ENCODE measurements at places on chromosomes 11 and 22.

DNA sequence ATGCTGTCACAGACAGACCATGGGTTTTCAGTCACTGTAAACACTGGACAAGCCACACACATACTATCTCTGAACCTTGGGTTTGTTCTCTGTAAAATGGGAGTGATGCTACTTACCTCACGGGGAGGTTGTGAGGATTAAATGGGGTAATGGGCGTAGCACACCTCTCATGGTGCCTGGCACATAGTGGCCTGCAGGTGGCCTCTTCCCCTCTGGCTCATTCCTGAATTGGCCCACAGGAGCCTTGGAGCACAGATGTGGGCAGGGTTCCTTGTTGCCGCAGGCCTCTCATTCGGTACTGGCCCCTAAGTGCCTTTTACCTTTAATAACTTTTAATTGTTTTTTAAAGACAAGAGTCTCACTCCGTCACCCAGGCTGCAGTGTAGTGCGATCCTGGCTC, 11.7 kb downstream of the MICAL2 start:
- DNase-seq, result no peak

- peak; percentile 57 for DNase-seq
Measured at GRCh38 chr22:30922151-30922611, 46.4 kb downstream of the MORC2 start.

DNA sequence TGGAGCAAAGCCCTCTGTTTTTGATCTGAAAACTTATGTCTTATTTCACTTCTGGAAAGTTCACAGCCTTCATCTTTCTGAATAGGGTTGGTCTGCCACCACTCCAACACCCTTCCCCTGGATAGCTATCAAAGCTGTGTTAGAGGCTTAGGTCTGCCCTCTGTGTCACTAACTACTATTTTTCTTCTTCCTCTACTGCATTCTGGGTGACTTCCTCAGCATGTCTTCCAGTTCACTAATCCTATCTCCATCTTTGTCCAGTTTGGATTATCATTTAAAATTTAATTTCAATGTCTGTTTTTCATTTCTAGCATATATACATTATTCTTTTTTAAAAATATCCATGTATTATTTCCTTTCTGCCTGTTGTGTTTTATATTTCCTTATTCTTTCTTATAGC, 84.6 kb downstream of the ZNRF3 start:
- no peak for DNase-seq

- DNase-seq, result peak; percentile 60
Measured at GRCh38 chr22:40348025-40348658, 1.8 kb downstream of the ADSL start.

- DNase-seq, result peak; percentile 80
Measured at GRCh38 chr22:39183991-39184585, 31.6 kb upstream of the CBX7 start.

DNA sequence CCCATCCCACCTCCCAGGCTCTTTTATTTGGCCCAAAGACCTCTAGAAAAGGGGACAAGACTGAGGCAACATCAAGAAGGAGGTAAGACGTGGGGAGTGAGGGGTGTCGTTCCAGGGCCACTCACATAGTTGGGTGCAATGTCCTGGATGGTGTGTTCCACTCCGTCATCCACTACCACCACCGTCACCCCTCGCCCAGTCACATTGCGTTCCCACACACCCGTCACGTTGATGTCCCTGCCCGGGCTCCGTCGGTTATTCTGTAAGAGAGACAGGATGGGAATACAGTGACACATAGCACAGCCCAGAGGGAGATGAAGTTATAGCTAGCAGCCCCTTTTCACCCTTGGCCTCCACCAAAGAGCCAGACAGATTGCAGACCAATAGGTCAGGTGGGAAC, 3.8 kb downstream of the PCSK7 start:
- no peak for DNase-seq

DNA sequence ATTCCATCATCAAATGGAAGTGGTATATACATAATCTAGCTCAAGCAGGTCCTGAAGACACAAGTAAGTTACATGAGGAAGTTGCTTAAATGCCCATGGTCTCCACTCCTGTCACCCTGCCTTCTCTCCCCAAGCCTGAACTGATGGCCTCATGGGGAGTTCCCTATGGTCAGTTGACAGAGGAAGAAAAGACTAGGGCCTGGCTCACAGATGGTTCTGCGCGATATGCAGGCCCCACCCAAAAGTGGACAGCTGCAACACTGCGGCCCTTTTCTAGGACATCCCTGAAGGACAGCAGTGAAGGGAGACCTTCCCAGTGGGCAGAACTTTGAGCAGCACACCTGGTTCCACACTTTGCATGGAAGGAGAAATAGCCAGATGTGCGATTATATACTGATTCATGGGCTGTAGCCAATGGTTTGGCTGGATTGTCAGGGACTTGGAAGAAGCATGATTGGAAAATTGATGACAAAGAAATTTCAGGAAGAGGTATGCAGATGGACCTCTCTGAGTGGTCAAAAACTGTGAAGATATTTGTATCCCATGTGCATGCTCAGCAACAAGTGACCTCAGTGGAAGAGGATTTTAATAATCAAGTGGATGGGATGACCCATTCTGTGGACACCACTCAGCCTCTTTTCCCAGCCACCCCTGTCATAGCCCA, 17.3 kb upstream of the CD82 start:
- DNase-seq, result no peak

- DNase-seq, result no peak
Measured at GRCh38 chr11:2775626-2776350, 76.0 kb upstream of the KCNQ1OT1 start.

GRCh38 chr11:59201353-59201752, 11.4 kb downstream of the MPEG1 start:
- no peak for DNase-seq

DNA sequence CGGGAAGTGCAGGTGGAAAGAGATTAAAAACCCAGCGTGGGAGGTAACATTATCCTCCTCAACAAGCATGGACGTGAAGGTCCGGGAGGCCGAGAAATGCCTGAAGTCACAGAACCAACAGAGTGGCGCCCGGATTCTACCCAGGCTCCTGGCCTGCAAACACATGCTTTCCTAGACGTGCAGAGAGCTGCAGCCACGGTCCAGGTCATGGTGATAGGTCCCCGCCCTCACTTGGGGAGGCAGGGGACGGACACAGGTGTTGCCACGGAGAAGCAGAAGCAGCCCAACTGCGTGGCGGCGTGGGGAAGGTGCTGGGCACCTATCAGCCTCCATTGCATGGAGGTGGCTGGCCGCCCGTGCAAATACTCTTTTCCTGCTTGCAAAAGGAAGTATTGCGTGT, 148.8 kb downstream of the MPPED1 start:
- DNase-seq, result no peak

- DNase-seq, result no peak
Measured at GRCh38 chr11:70498976-70499801, 100.9 kb downstream of the CTTN start.

GRCh38 chr11:57358543-57358961, 20.4 kb downstream of the P2RX3 start:
- DNase-seq, result no peak

DNA sequence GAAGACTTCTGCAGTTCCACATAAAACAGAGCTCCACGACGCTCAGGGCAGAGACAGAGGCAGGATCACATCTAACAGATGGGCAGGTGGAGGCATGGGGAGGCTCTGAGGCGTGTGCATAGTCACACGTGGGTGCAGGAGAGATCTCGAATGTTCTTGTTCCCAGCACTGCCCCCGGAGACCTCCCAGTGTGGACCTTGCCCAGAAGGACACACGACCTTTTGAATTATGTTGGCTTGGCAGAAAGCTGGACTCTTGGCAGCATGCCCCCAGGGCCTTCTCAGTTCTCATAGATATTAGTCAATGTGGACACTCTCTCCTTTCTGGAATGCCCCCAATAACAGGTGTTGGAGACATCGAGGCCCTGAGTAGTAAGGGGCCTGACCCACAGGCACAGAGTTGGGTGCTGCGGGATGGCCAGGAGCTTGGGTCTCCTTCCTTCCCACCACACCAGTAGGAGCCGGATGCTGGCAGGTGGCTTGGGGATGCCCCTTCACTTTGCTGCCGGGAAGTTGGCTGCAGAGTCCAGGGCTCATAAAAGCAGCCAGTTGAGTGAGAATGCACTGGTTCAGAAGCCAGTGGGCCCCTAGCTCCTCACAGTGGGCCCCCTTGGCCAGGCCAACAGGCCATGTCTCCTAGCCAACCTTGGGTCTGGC, 12.1 kb downstream of the MYEOV start:
- no peak for DNase-seq

GRCh38 chr22:39932918-39933649, 27.1 kb upstream of the TMA7B start:
- DNase-seq, result peak; percentile 24

- no peak for DNase-seq
Measured at GRCh38 chr11:132982772-132983640, 549.3 kb downstream of the OPCML start.

DNA sequence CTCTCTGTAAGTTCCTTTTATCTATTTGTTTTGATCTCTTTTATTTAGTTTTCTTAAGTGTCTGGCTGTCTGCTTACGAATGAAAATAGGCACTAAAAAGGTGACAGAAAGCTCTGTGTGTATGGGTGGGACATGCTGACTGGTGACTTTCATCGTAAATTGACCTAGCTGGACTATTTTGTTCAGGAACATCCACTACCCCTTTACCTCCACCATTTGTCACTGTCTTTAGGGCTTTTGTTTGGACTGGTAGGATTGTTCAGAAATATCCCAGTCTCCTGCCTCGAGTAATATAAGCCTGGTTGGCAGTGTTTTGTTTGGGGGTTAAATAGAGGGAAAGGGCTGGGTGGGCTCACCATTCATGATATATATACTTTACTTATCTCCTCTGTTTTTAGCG, 20.9 kb downstream of the EMSY start:
- DNase-seq, result no peak

GRCh38 chr11:15805726-15806125, 550.6 kb downstream of the SOX6 start:
- no peak for DNase-seq

DNA sequence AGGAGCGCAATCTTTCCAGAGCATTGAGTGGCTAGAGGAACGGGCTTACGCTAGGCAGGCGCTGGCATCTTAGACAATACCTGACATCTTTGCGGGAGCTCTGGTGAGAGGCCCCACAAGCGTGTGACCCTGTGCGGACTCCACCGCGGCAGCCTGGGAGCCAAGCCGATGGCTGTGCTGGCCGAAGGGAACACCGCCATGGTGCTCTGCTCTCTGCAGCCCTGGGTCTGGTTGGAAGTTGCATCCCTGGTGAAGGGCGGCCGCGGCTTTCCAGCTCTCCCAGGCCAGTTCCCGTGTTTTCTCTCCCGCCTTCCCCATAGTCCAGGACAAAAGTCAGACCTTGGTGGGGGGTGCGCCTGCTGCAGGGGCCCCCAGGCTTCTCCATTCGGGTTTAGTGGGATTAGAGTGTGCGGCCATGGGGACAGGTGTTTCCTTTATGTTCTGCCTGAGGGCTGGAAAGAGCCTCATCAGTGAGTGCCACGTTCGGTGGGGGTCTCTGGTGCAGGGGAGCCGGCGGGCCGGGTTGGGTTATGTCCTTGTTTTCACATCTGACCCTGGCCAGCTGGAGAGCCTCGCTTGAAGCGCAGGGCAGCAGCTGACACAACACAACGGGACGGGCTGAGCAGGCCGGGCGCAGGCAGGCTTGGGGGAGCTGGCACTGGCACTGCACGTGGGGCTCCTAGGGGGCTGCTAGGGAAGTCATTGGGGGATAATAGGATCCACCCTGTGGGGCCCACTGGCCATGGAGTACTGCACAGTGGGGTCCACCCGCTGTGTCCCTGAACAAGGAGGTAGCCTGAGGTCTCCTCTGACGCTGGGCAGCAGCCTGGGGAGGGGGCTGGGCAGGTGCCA, 94.8 kb downstream of the KCNQ1 start:
- DNase-seq, result peak; percentile 15

DNA sequence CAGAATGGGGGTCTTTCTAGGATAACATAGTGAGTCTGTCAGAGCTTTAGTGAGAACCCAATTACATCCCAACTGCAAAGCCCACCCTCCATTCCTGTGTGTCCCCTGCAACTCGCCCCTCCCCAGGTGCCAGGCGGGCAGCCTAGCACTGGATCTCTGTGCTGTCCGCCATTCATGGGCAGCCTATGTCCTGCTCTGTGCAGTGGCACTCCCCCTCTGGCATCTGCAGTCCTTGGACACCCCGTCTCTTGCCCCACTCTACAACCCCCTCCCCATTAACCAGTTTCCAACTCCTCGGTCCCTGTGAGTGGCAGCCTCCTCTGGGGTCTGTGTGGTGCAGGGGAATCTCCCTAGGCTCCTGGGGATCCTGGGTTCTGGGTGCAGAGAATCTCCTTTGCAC, 37.0 kb downstream of the MYO7A start:
- DNase-seq, result peak; percentile 4

GRCh38 chr11:58770627-58771457, 39.1 kb upstream of the GLYAT start:
- no peak for DNase-seq

- DNase-seq, result peak; percentile 31
Measured at GRCh38 chr22:46583571-46583970, 36.6 kb upstream of the GRAMD4 start.

- no peak for DNase-seq
Measured at GRCh38 chr11:97860237-97860636, 1160.5 kb upstream of the CNTN5 start.

DNA sequence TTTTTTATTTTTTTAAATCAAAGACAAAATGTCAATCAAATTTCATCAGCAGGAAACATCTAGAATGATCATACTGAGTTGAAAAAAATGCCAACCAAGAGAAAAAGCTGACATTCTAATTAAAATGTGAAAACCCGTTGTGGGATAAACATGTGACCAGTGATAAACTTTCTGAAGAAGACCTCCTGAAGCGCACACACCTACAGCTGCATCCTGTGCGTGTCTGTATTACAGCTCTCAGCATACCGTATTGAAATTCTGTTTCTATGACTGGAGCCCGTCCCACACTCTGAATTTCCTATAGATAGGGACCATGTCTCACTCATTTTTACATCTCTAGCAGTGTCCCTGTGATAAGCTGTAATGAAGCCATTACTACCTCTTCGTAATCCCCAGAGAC, 12.2 kb upstream of the NUP50 start:
- no peak for DNase-seq

GRCh38 chr22:17121233-17122195, at the start of gene TMEM121B:
TSS of gene TMEM121B (minus strand) at chr22:17121360. CDS start at chr22:17121127, 233 bp downstream.
- peak; percentile 80 for DNase-seq

GRCh38 chr22:39638958-39639357, 68.4 kb downstream of the CACNA1I start:
- no peak for DNase-seq

- peak; percentile 49 for DNase-seq
Measured at GRCh38 chr22:24187731-24188644, 6.7 kb downstream of the SUSD2 start.

- peak; percentile 77 for DNase-seq
Measured at GRCh38 chr11:2378527-2379210, 1.6 kb downstream of the CD81 start.

All from pancreas (tissue), 10 donors.